ENCODE measurements at places on chromosomes 7 and 10. TPM values are rescaled to one million over a fixed set of nuclear protein-coding genes. Genes with fewer than 3 reads are reported as not detected.

GRCh38 chr7:127587663-127588018 lies 570 bp upstream of the ARF5 start:
- H3K4me3 ChIP-seq, result peak overlapping the region; percentile 73
- DNase-seq, result peak; percentile 89
- peak overlapping the region; percentile 90 for H3K27ac ChIP-seq
- peaks cover 15% of the 10 kb centered on the region for H3K36me3 ChIP-seq
- no peaks in the 10 kb centered on the region for H3K27me3 ChIP-seq

DNA sequence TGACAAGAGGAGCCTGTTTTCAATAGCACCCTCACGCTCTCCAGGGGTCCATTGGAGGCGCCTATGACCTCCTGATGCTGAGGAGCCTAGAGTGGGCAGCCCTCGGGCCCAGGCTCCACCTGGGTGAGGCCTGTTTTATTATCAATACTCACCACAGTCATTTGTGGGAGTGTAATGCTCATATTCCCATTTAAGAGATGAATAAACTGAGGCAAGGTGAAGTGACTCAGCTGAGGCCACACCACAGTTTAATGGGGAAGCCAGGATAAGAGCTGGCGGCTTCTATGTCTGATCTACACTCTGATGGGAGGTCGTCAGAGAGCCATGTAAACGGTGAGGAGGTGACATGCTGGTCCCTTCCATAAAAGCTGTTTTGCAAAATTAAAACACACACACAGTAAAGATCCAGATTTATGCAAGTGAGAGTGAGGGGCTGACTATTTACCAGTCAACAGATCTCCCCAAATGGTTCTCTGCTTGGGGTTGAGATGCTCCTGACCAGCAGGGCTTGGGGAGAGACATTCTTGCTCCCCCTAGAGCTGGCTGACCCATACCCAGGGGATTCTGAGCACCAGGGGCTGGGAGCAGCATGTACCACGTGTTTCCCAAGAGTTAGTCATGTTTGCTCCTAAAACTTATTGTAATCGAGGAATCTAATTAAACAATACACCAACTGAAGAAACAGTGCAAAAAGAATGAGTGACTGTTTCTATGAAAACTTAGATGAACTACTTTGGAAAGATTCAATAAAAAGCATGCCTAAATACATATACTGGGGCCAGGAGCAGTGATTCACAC lies 81.0 kb upstream of the INSIG1 start:
- DNase-seq, result peak; percentile 35
- no peaks in the 10 kb centered on the region for H3K4me1 ChIP-seq
- no peak overlapping the region for H3K27ac ChIP-seq
- H3K27me3 ChIP-seq, result peaks cover 48% of the 10 kb centered on the region
- no peaks in the 10 kb centered on the region for H3K36me3 ChIP-seq

- peak overlapping the region; percentile 99 for H3K27ac ChIP-seq
- H3K36me3 ChIP-seq, result no peaks in the 10 kb centered on the region
- peaks cover 100% of the 10 kb centered on the region for H3K4me1 ChIP-seq
- no peak overlapping the region for H3K4me3 ChIP-seq
- no peaks in the 10 kb centered on the region for H3K27me3 ChIP-seq
These were observed 7.8 kb upstream of the PDCD4 start for GRCh38 chr10:110863956-110864355.

DNA sequence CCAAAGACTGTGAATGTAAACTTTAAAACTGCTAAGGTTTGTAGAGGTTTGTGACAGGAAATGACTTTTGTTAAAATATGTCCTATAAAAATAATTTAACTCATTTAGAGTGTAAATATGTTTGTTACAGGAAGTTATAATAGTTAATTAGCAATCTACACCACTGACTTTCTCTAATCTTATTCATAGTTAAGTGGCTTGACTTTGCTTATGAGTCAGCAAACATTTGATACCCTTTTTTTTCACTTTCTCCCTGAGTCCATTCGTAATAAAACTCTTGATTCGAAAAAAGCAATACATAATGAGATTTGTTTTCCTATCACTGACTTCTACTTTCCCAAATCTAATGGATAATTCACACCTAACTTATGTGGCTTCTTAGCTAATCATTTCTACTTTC lies 317.7 kb upstream of the SEMA3C start:
- no peaks in the 10 kb centered on the region for H3K27me3 ChIP-seq
- H3K27ac ChIP-seq, result no peak overlapping the region
- no peak for DNase-seq
- no peak overlapping the region for H3K4me3 ChIP-seq
- no peaks in the 10 kb centered on the region for H3K36me3 ChIP-seq
- no peaks in the 10 kb centered on the region for H3K4me1 ChIP-seq

- no peak overlapping the region for H3K27ac ChIP-seq
- no peak overlapping the region for H3K4me3 ChIP-seq
- H3K4me1 ChIP-seq, result no peaks in the 10 kb centered on the region
- no peaks in the 10 kb centered on the region for H3K27me3 ChIP-seq
- no peak for DNase-seq
- H3K36me3 ChIP-seq, result no peaks in the 10 kb centered on the region
These were observed 57.7 kb downstream of the KLF6 start for GRCh38 chr10:3727268-3727667.

- no peak overlapping the region for H3K27ac ChIP-seq
- H3K27me3 ChIP-seq, result no peaks in the 10 kb centered on the region
- no peak for DNase-seq
- no peaks in the 10 kb centered on the region for H3K36me3 ChIP-seq
These were observed 565.0 kb downstream of the XPNPEP1 start for GRCh38 chr10:109358325-109358724.

The STEAP4 gene
- 8.9 TPM for total RNA-seq

The FZD1 gene
- 3.4 TPM for total RNA-seq

The GPR26 gene
- total RNA-seq, result not detected

The TMEM184A gene
- total RNA-seq, result 0.39 TPM
